ENCODE measurements at places on chromosomes 7 and 10. TPM values are rescaled to one million over a fixed set of nuclear protein-coding genes. Genes with fewer than 3 reads are reported as not detected.

DNA sequence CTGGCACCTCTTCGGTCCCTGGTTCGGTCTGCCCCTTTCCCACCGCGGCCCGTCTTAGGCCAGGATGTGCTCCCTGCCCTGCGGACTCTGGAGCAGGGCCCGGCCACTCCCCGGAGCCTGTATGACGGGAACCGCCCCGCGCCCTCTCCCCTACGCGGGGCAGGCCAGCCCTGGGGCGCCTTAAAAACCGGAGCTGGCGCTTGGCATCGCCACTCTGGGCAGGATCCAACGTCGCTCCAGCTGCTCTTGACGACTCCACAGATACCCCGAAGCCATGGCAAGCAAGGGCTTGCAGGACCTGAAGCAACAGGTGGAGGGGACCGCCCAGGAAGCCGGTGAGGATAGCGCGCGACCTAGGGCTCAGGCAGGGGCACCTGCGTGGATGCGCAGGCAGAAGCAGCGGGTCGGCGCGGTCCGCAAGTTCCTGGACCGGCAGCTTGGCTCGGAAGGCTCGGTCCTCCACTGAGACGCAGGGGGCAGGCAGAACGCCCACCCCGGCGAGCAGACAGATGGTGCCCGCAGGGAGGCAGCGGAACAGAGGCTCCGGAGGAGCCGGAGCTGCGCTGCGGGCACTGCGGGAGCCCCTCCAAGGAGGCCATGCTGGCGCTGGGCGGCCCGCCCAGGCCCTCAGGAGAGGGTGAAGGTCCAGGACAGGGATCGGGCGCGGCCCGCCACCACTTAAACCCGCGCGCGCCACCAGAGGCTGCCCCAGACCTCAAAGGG is at the start of gene ADIRF:
Gene ADIRF, plus strand, starts transcription at position 212 of the 723 bp plus-strand sequence. Its CDS starts 63 bp downstream, at position 275.
- DNase-seq, result no peak

- DNase-seq, result peak; percentile 98
Measured at GRCh38 chr10:101014966-101015581, 15.5 kb downstream of the LZTS2 start.

- DNase-seq, result no peak
Measured at GRCh38 chr10:79334573-79334972, 12.7 kb upstream of the PPIF start.

GRCh38 chr10:60096761-60097513 is 190.6 kb upstream of the CCDC6 start:
- DNase-seq, result no peak

- DNase-seq, result no peak
Measured at GRCh38 chr7:21426286-21427181, 1.3 kb upstream of the SP4 start.

GRCh38 chr10:91210435-91210834 is 10.0 kb upstream of the PCGF5 start:
- no peak for DNase-seq

GRCh38 chr7:51299391-51300133 is 17.0 kb downstream of the COBL start:
- no peak for DNase-seq

DNA sequence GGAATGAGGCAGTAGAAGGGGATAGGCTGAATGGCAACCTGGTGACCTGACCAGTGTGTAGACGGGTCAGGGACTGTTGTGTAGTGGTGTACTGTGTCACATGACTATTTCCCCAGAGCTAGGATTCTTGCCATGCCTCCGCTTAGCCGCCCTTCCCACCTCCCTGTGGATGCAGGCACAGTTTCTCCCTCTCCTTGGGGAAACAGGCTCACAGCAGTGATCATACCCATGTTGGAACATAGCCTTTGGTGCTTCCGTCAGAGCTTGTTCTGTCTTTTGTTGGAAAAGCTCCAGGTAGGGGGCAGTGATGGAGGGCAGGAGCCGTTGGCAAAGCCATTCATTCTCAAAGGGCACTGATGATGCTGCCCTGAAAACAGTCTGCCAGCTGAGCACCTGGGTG is 44.3 kb downstream of the OGDH start:
- DNase-seq, result no peak

GRCh38 chr10:113438652-113439051 is 114.2 kb upstream of the HABP2 start:
- DNase-seq, result peak; percentile 1

- no peak for DNase-seq
Measured at GRCh38 chr10:122740640-122741039, 41.0 kb upstream of the C10orf120 start.

GRCh38 chr10:4784667-4785333 is 41.2 kb upstream of the AKR1E2 start:
- DNase-seq, result no peak

DNA sequence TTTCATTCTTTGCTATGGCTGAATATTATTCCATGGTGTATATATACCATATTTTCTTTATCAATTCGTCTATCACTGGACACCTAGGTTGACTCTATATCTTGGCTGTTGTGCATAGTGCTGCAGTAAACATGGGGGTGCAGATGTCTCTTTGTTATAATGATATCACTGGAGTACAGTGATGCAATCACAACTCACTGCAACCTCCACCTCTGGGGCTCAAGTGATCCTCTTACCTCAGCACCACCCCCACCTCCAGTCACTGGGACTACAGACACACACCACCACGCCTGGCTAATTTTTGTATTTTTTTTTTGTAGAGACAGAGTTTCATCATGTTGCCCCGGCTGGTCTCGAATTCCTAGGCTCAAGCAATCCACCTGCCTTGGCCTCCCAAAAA is 15.6 kb downstream of the KLHL7 start:
- DNase-seq, result no peak

DNA sequence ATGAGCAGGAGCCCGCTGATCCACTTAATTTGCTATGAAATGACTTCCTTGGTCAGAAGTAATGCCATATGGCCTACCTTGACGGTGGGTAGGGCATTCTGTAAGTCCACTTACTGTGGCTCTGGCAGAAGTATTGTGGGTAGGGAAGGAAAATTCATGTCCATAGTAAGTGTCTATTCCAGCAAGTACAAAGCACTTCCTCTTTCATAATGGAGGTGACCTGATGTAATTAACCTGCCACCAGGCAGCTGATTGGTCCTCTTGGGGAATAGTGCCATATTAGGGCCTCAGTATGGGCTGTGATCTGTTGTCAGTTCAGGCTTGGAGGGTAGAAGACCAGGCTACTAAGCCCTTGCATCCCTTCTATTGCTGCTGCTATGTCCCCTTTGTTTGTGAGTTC is 103.9 kb downstream of the SLC37A3 start:
- DNase-seq, result no peak

GRCh38 chr10:117476281-117476680 is 66.3 kb upstream of the EMX2 start:
- DNase-seq, result no peak

DNA sequence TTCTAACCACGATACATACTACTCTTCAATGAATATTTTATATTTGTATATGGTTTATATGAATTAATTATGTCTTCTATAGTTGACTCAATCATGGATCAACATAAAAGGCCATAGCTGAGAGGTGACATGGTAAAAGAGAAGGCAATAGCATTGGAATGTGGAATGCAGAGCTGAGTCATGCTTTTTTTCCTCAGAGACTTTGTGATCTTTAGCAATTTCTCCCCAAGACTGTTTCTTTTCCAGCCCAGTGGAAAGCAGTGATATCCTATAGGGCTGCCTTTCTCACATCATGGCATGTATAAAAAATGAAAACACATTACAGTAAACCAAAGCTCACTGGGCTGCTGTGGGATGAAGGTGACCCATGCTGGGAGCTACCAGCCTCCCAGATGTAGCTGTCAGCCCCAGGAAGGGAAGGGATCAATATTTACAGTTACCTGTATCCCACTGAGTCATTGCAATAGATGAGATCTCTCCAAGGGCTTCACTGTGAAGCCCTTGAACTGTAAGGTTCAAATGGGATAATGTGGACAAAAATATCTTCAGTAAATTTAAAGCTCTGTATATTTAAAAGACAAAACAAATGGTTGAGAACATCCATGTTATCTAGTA is 30.2 kb downstream of the SLC39A12 start:
- peak; percentile 93 for DNase-seq

GRCh38 chr10:91006001-91006751 is 85.3 kb upstream of the ANKRD1 start:
- peak; percentile 79 for DNase-seq

DNA sequence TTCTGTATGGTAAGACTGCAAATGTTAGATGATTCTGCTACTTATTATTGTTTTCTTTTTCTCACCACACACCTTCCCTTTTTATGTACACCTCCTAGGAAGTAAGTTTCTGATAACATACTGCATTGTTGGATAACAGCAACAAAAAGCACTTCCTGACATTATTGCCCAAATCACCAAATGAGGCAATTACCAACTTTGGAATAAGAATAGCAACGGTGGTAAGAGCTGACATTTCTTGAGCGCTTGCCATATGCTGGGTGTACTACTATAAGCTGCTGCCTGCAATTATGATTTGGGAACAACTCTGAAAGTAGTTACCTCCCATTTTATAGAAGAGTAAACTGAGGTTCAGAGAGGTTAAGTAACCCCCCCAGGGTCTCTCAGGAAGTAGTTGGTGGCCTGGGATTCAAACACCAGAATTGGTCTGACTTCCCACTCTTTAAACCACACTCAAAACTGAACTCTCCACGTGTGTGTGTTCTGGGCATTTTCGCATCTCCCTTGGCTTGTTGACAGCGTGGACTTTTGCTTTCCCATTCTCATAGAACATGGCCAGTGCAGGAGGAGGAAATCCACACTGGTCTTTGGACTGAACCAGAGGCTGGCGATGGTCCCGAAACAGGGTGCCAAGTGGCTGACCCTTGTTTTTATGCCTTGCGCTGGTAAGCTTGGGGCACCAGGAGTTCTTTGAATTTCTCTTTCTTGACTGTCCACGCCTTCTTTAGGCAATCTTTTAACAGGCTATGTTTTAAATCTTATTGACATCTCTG is 71.4 kb downstream of the TCF7L2 start:
- DNase-seq, result no peak

GRCh38 chr10:99427566-99428190 is 2.7 kb downstream of the GOT1 start:
- no peak for DNase-seq

DNA sequence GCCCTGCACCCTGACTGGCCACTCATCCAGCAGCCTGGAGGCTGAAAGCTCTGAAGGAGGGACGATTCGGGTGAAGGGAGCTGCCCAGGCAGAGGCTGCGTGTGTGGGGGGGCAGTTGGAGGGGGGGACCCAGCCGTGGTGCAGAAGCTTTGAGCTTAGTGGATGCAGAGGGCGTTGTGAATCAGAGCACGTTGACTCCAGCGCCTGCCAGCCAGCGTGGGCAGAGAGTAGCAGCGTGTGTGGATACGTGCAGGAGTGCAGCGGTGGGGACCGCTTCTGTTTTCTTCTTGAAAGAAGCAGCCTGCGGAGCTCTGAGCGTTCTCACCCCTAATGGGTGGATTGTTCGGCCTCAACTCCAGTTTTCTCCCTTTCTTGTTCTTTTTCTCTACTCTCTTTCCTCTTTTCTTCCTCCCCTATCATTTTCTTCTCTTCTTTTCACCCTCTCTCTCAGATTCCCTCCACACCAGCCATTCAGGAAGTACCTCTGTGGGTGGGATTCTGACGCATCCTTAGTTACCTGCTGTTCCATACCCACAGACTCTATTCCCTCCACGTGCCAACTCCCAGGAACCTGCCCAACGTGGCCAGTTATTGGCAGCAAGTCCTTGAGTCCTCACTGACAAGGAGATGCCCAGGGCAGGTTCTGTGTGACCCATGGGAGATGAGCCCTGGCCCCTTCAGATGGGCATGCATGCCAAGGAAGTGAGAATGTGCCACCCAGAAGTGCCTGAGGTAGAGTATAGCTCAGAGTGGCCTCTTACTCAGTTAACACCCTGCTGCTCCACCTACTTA is 47.4 kb downstream of the SORCS3 start:
- no peak for DNase-seq

DNA sequence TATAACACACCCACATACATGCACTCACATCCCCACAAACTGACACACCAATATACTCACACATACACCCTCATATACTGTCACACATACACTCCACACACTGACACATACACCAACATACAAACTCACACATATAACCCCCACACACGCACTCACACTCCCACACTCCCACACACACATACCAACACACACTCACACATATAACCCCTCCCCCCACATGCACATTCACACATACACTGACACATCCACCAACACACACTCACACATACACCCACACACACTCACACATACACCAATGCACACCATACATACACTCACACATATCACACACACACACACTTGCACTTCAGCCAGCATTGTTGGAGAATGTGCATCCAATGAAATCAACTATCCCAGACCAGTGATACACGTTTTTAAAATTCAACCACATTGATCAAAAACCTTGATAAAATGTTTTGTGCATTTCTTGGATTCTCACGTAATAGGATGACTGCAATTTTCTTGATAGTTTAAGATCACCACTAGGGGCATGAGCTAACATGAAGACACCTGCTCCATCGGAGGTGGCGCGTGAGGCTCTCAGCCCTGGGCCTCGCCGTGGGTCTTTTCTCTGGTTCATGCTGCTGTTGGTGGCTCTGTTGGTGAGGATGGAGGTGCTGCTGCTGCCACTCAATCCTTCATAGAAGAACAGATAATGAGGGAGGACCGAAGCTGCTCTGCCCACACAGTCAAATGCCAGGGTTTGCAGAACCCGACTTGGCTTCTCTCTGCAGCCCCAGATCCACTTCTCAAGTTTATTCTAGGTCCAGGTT is 32.1 kb upstream of the CHST15 start:
- no peak for DNase-seq

- DNase-seq, result no peak
Measured at GRCh38 chr7:19620470-19620869, 88.4 kb downstream of the POLR1F start.

GRCh38 chr10:92850185-92850584 is 1.9 kb downstream of the EXOC6 start:
- peak; percentile 65 for DNase-seq

DNA sequence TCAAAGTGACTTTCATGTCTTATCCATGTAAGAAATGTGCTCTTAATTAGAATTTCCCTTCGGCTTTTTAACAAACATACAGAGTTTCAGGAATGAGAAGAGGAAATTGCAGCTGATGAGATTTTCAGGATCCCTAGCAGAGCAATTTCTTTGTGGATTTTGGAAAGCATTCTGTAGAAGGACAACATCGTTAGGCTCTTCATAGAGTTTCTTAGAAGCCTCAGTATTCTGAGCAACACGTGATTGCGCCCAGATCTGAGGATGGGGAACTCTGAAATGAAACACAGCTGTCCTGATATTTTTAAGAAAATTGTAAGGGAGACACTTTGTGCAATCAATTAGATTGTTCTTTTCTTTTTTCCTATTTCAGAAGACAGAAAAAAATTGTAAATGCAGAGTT is 85.8 kb downstream of the LHFPL3 start:
- no peak for DNase-seq

The SKIDA1 gene
- total RNA-seq, result 0.56 TPM

The LIPM gene
- not detected for total RNA-seq

The KLLN gene
- total RNA-seq, result 0.56 TPM

The SSC4D gene
- total RNA-seq, result 0.56 TPM

The SPDYE2B gene
- total RNA-seq, result not detected

The FXYD4 gene
- not detected for total RNA-seq

The MYH16 gene
- total RNA-seq, result 0.18 TPM

The LARP4B gene
- 25.5 TPM for total RNA-seq

The NKX1-2 gene
- not detected for total RNA-seq

The IGF2BP3 gene
- total RNA-seq, result 94.2 TPM

The TRIM73 gene
- 0.18 TPM for total RNA-seq

The RHOBTB1 gene
- 18.9 TPM for total RNA-seq
